Daoy (cell line): ENCODE measurements at places on chromosomes 4 and X.

DNA sequence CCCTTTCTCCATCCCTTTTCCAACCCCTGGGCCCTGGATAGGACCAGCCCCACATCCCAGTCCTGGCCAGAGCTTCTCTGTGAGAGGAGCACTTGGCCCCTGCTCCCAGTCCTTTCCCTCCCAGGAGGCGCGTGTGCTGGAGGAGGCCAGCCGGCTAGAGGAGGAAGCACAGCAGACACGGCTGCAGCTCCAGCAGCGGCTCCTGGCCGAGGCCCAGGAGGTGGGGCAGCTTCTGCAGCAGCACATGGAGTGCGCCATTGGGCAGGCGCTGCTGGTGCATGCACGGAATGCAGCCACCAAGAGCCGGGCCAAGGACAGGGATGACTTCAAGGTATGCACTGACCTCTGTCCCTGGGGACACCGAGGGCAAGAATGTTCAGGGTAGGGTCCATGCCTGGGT lies 87.5 kb downstream of the EVC start:
- no peak for DNase-seq

DNA sequence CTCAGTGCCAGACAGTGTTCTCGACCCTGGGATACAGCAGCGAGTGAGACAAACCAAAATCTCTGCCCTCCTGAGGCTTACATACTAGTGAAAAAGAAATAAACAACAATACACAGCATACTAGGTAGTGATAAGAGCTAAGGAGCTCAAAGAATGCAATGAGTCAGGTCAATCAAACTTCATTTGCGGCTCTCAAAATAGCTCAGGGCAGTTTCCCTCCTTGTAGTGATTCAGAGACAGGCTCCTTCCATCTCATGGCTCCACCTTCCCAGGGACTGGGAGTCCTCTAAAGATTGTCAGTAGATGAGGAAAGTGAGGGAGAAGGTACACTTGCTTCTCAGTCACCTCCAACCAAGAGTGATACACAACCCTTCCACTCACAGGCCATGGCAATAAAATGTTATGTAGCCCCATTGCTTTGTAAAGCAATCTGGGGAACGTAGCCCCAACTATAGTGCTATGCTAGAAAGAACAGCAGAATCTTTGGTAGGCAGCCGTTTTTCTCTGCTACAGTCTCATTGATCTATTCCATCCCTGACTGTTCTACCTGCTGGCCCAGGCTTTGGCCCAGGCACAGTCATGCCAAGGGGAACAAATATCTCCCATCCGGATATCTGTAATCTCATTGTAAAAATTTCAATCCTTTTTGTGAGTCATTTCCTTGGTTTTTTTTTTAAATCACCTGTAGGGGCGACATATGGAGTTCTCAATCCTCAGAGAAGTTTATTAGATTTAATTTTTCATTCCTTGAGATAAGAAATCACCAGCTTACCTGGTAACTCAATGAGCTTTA lies 183.1 kb upstream of the S100G start:
- DNase-seq, result peak; percentile 56

GRCh38 chrX:19370061-19370460 lies 26.3 kb downstream of the PDHA1 start:
- DNase-seq, result no peak

DNA sequence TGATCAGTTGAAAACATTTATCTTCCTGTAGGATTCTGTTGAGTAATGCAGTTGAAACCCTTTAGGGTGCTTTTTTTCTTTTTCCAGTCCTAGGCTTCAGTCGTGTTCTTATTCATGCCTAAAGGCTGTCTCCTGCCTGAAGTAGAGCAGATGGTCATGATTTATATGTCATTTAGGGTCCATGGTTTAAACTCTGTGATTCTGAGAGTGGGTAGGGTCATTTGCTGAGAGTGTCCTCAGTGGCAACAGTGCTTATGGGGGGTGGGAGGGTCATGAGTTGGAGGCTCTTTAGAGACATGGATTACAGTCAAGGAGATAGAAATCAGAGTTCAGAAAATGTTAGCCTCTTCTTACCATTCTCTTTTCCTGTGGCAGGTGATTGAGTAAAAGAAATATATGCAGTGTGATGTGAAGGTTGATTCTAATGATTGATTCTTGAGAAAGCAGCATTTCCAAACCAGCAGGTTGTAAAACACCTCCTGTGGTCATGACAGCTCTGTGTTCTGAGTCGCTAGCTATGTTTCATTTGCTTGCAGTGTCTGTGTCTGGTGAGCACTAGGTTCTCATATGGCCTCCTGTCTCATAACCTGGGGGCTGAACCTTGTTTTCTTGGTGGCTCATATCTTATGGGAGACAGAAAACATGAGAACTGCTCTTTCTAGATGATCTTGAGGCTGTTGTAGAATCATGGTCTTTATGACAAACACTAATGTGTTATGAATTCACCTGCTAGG lies 60.4 kb downstream of the JADE1 start:
- DNase-seq, result no peak

GRCh38 chrX:133677123-133678063 lies 262.1 kb upstream of the GPC4 start:
- DNase-seq, result no peak

DNA sequence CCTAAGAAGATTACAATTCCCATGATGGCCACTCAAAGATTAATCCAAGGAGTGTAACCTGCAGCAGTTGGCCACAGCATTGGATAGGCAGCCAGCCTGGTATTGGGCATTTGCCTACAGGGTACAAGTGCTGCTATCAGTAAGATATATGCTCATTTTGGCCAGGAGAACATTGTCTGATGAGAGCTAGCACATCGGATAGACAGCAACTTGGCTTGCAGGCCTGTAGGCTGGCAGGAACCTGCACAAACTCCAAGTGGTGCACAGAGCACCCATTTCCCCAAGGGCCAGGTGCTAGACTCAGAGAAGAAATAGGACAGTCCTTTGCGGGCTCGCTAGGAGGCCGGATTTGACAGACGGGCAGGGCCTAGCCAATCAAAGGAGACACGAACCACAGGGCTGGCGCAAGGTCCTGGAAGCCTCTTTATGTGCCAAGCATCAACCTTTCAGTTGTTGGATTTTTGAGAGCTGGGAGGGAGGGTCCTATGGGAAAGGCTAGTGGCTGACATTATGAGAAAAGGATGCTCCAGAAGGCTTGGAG lies 11.7 kb upstream of the AP1AR start:
- DNase-seq, result no peak

GRCh38 chr4:76375703-76376102 lies 45.2 kb downstream of the CCDC158 start:
- DNase-seq, result no peak

DNA sequence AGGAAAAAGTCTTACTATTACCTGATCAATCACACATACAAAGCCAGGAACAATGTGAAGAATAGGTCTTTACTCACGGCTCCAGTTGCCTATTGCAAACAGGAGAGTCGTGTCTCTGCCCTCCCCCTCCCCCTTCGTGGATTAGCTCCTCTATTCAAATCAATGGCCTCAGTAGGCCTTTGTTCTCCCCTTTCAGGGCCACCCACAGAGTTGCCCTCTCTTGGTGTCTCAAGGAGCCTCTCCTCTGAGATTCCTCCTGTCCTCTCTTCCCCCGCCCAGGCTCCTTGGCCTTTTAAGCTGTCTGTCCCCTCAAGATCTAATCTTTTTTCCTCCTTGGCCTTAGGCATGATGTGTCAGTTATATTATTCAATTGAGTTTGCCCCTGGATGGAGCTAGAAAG lies 107.2 kb upstream of the NALF2 start:
- no peak for DNase-seq

DNA sequence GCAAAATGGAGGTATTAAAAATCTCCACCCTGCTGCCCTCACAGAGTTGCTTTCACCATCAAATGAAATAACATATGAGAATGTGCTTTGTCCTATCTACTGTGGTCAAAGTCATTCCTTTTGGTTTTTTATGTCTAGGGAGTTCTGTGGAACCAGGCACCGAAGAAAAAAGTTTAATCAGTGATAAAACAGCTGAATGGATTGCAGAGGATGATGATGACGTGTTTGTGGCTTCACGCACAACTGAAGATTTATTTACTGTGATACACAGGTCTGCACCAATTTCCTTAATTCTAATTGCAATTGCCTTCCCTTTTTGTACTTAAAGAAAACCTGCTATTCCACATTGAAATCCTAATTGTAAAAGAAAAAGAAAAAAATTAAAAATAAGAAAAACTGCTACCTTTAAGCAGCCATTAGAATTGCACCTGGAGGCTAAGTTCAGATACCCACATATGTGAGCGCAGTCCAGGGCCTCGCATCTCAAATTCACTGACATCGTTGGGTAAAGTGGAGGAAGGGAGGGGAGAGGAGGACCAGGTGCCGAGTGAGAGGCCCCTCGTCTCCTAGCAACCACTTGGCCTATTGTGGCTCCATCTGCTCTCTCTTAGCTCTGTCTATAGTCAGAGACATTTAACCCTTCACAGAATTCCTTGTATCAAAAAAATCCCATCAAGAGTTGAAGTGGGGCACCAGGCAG lies 10.5 kb upstream of the RTL5 start:
- no peak for DNase-seq

- DNase-seq, result no peak
Measured at GRCh38 chr4:154973244-154974035, 192.4 kb downstream of the RBM46 start.

DNA sequence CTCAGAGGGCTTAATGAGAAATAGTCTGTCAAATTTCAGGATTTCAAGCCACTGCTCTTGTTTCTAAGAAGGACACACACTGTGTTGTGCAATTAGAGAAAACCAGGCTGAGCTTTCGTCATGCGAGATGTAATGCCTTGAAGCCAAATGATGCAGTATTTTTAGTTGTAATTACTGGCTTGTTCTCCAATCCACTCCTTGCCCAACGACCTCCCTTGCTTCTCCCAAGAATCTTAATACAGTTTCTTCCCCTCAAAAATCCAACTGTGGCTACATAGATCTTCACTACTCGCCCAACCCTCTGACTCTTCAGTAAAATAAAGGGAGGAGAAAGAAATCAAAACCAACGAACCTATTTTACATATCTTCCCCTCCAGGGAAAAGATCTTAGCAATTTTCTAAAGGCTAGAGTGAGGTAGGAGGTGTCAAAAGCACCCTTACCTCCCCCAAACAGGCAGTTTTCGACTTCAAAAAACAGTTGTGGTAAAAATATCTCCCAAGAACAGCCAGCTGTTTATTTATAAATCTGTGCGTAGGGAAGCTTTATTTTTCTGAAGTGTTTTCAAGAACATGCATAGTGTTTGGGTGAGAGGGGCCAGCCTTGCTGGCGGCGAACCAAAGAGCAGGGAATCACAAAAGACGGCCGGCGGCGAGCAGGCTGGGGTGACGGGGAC lies 68.7 kb downstream of the MGST2 start:
- DNase-seq, result no peak

- peak; percentile 83 for DNase-seq
Measured at GRCh38 chr4:1748465-1748995, 27.2 kb downstream of the TACC3 start.

- no peak for DNase-seq
Measured at GRCh38 chrX:46683048-46683447, 75.9 kb downstream of the SLC9A7 start.

DNA sequence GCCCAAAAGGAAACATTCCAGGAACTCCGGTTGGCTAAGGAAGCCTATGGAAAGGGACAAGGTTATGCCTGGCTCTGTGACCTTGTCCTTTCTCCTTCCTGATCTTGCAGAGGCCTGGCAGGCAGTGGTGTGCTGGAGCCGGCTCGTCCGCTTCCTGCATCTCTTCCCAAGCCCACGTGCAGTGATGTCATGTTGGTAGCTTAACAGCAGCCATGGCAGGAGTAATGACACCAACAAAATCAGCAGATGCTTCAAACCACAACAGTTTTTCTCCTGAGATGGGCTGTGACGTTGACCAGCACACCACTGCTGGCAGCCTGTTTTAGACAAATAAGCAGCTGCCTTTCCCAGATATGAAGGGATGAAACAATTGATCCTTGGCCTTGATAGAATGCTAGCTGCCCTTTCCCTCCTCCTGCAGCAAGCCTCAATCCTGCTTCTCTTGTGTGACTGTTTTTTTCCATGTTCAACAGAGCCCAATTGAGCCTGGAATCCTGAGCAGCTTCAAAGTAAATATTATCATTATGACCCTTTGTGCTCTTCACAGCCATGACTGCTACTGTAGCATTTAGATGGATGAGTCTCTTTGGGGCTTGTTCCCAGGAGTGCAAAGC lies 23.4 kb downstream of the SEPTIN6 start:
- no peak for DNase-seq

- DNase-seq, result no peak
Measured at GRCh38 chr4:13912966-13913365, 285.4 kb upstream of the BOD1L1 start.

- no peak for DNase-seq
Measured at GRCh38 chr4:2082627-2083026, 23.5 kb downstream of the NAT8L start.

- DNase-seq, result no peak
Measured at GRCh38 chrX:135200297-135200696, 29.1 kb upstream of the CT55 start.

DNA sequence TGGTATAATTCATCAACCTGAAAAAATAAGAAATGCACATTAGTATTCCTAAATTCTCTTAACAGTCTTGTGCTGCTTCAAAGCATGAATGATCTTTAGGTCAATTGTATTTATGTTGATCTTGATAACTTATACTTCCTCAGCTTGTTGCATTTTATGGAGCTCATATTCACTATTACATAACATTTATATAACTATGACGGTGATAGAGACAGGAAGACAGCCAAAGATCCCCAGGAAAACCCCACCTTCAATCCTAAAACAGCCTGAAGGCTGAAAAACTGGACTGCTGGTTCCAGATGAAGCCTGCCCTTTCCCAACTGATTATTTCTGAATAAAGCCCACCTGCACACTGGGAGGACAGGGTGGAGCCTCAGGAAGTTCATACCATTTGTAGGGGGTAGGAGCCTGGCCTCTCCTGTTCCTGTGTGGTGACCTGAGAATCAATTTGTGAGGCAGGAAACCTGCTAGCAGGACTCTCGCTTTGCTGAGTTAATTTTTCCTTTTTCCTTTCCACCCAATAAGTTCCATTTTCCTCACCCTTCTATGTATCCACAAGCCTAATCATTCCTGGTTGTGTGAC lies 30.5 kb downstream of the MAGEC1 start:
- no peak for DNase-seq

DNA sequence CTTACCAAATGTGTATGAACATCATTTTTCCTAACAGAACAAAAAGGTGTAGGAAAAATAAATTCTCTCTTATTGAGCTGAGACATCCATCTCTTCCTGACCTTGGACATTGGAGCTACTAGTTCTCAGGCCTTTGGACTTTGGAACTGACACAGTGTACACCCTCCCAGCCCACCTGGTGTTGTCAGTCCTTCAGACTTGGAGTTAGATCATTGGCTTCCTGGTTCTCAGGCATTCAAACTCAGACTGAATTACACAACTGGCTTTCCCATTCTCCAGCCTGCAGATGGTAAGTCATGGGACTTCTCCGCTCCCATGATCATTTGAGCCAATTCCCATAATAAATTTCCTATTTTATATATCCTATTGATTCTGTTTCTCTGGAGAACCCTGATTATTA lies 84.8 kb upstream of the EDNRA start:
- no peak for DNase-seq

GRCh38 chr4:151606061-151606460 lies 154.7 kb downstream of the GATB start:
- no peak for DNase-seq

GRCh38 chr4:38663090-38663800 lies 754 bp upstream of the KLF3 start:
- peak; percentile 24 for DNase-seq

GRCh38 chr4:172750910-172751309 lies 417.7 kb upstream of the GALNT7 start:
- DNase-seq, result no peak
